Hematopoietic multipotent progenitor cell (in vitro differentiated cells): ENCODE measurements at places on chromosomes 4 and X. TPM values are rescaled to one million over a fixed set of nuclear protein-coding genes. Genes with fewer than 3 reads are reported as not detected.

Gene TRIM61
- 1.1 TPM for total RNA-seq

Gene ARHGAP6
- total RNA-seq: 1.3 TPM

Gene AWAT2
- total RNA-seq: not detected

Gene MAGEA2B
- not detected for total RNA-seq

Gene ARR3
- total RNA-seq: not detected

Gene ITIH6
- total RNA-seq: not detected

Gene RAI2
- total RNA-seq: under 0.01 TPM

Gene SPANXA1
- not detected for total RNA-seq

Gene CFP
- total RNA-seq: 23.7 TPM

Gene IL21
- not detected for total RNA-seq

Gene TMEM185A
- total RNA-seq: 26.9 TPM

Gene TLR2
- total RNA-seq: 3.5 TPM

Gene SLC9B1
- total RNA-seq: 0.81 TPM

Gene VSIG1
- not detected for total RNA-seq

- peak; percentile 3 for DNase-seq
Observed at GRCh38 chr4:176123710-176124407, 58.2 kb downstream of the WDR17 start.

DNA sequence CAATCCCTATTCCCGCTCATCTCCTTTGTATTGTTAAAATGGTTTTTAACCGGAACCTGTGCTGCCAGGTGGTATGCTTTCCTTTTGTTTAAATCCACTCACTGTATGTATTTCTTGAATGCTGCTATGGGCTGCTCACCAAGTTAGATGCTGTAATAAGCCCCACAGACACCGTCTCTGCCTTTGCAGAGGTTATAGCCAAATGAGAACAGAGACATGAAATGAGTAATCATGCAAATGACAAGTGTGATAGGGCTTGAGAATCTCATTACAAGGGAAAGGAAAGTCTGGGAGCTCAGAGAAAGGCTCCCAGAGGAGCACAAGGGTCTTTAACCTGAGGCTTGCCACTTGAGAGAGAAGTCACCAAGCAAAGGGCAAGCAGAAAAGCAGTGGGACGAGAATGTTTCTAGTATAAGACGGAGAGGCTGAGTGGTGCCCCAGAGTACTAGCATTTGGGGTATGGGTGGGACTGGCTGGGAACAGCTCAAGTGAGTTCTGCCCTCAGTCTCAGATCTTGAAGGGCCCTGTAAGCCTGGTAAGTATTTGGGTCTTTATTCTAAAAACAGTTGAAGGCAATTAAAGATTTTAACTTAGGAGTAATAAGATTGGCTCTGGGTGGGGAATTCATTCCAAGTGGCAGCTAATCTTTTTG is 110.8 kb upstream of the H2AZ1 start:
- no peak for DNase-seq

DNA sequence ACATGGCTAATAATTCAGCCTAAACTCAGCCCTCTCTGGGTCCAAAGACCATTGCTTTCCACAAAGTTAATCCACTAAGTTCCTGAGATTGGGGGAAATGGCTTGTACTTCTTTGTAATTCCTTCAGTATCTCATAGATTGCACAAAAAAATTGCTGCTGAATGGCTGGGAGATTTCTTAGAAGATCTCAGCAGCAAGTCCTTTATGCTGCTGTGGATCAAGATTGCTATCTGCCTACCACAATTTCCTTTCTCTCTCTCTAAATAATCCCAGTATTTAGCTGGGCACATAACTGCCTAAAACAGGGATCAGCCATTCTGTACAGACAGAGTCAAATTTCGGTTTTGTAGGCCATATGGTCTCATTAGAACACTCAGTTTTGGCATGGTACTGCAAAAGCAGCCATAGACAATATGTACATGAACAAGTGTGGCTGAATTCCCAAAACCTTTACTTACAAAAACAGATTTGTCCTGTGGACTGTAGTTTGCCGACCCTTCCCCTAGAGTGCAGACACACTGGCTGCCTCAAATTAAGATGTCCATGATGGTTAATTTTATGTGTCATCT is 18.5 kb upstream of the HOPX start:
- no peak for DNase-seq

DNA sequence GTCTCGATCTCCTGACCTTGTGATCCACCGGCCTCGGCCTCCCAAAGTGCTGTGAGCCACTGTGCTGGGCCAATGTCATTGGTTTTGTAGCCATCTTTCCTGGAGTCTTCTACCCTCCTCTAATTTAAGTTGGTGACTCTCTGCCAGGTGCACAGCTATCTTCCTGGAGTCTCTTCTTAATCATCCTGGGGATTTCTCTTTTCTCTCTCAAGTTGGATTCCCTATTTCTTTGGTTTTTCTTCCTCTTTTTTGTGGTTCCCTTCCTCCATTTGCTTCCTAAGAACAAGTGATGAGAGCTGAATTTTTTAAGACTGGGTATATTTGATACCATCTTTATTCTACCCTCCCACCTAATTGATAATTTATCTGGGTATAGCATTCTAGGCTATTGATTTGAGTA is 113.8 kb downstream of the SYNPO2 start:
- no peak for DNase-seq

GRCh38 chr4:47835494-47835893 is 2.4 kb downstream of the CORIN start:
- DNase-seq: peak; percentile 29

DNA sequence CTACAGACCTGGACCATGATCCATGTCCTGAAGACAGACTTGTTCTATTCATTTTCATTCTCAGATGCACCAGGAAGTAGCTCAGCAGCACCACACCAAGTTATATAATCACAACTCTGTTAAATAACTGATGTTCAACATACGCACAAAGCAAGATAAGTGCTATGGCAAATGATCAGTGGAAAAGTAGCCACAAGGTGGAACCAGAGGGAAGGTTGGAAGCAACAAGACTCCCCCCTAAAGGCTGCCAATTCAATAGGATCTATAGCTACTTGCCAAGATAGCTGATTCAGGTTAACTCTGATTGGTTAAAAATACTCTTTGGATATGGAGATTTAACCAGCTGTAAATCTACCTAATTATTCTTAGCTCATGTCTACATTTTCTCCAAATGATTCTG is 23.7 kb upstream of the FAM47B start:
- no peak for DNase-seq

DNA sequence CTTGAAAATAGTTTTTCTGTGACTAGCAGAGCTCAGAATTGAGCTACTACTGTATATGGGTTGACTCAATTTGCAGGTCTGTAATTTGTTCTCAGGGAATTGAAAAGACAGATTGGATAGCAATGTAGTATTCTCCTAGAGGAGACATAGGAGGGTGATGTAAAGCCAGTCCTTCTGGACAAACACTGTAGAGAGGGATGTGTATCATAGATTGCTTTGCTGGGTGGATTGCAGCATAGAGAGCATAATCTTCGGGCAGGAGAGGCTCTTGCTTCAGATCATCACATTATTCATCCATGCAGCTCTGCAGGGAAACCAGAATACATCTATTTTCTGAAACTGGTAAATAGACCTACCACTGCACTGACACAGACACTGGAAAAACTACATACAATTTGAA is 1110.5 kb downstream of the RAPGEF2 start:
- DNase-seq: no peak

GRCh38 chr4:115323106-115323707 is 209.8 kb upstream of the NDST4 start:
- no peak for DNase-seq

- no peak for DNase-seq
Observed at GRCh38 chr4:71050809-71051208, 57.4 kb downstream of the DCK start.

DNA sequence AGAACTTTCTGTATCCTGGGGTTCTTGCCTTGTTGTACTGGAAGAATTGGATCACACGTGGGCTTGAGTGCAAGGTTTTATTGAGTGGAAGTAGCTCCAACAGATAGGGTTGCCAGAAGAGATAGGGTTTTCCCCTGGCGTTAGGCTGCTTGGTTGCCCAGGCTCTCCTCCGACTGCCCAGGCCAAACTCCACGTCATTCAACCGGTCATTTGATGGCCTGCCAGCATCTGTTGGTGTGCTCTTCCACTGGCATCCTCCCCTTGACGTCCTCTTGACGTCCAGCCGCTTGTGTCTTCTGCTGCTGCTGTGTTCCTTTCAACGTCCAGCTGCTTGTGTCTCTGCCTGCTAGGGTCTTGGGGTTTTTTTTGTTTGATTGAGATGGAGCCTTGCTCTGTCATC is 340.3 kb upstream of the ZCCHC13 start:
- no peak for DNase-seq

GRCh38 chrX:10831716-10832502 is 211.5 kb upstream of the MID1 start:
- no peak for DNase-seq

DNA sequence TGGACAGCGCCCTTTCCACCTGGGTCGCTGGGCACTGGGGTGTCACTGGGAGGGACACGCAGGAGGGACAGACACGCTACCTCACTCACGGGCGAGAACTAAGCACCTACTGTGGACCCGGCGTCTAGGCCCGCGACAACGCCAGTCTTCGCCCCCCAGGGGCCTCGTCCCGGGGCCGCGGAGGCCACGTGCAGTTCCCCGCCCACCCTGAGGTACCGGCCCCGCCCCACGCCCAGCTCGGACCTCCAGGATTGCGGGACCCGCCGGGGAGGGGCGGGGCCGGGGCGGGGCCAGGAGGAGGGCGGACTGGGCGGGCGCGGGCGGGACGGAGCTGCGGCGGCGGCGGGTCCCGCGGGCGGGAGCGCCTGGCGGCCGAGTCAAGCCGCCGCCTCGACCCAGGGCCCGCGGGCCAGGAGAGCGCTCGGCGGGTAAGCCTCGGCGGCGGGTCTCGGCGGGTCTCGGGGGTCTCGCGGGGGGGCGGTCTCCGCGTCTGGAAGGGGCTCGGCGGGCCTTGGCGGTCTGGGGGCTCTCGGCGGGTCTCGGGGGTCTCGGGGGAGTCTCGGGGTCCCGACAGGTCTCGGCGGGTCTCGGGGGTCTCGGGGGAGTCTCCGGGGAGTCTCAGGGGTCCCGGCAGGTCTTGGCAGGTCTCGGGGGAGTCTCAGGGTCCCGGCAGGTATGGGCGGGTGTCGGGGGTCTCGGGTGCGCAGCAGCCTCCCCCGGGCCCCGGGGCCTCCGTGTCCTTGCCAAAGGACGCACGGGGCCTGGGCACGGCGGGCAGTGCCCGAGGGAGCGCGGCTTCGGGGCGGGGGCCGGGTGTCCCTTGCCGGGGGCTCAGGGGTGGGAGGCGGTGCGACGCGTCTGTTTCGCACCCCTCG is at the start of gene SH3BP2:
TSS of gene SH3BP2 (plus strand) at position 375 of the 875 bp plus-strand sequence. CDS start 27,533 bp downstream, outside the sequence.
- DNase-seq: peak; percentile 63

GRCh38 chr4:47827343-47828047 is 10.4 kb downstream of the CORIN start:
- no peak for DNase-seq

GRCh38 chrX:103839404-103839803 is 7.3 kb upstream of the RAB9B start:
- no peak for DNase-seq

GRCh38 chrX:77450415-77450814 is 3.2 kb downstream of the FGF16 start:
- no peak for DNase-seq

GRCh38 chrX:153245288-153245731 is 66.2 kb downstream of the MAGEA1 start:
- no peak for DNase-seq

GRCh38 chr4:38174801-38175200 is 214.6 kb downstream of the PTTG2 start:
- peak; percentile 68 for DNase-seq

DNA sequence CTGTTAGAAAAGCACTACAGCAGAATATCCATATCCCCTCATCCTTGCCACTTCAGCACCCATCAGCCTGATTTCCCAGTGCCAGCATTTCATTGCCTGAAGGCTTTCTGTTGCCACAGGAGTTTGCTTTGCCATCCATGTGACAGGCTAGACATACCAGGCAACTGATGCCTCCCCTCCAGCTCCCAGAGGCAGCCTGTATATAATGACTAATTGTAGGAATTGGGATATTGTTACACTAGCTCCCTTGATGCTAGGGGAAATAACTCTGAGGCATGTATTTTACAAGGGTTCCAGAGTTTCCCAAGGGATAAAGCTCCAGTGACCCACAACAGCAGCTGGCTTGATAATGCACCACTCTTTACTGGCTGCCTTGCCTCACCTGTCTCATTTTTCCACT is 608.0 kb upstream of the FTHL17 start:
- DNase-seq: no peak

- no peak for DNase-seq
Observed at GRCh38 chrX:107421337-107421861, 28.1 kb upstream of the FRMPD3 start.

- no peak for DNase-seq
Observed at GRCh38 chrX:9824554-9824953, 38.3 kb downstream of the SHROOM2 start.

- DNase-seq: peak; percentile 21
Observed at GRCh38 chr4:70619778-70620177, 8.8 kb upstream of the ENAM start.
